ENCODE measurements at places on chromosomes 5 and 9.

DNA sequence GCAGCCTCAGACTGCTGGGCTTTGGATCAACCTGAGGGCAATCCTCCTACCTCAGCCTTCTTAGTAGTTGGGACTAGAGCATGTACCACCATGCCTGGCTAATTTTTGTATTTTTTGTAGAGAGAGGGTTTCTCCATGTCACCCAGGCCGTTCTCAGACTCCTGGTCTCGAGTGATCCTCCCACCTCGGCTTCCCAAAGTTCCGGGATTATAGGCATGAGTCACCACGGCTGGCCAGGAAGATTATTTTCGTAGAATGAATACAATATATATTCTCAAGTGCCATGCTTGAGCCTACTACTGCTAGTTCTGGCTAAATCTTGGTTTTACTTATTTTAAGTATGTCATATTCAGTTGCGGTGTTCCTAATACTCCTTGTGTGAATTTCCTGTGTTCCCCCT lies 88.2 kb upstream of the CLINT1 start:
- no peak for DNase-seq

GRCh38 chr5:180208435-180209081 lies 453 bp downstream of the RASGEF1C start:
- DNase-seq: no peak

DNA sequence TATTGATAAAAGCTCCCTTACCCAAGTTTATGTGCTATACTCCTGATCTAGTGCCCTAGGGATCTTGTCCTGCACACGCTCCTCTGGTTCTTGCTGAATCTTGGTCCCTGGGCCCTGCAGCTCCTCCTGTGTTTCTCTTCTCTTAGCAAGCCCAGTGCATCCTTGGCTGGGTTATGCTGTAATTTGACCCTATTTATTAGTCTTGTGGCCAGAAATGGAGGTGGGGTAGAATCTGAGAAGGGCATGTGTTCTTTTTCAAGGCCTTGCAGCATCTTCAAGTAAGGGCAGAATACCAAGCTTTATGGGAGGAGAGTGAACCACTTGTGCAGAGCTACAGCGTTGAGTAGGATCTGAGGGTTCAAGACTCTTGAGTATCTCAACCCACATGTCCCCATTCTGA lies 366.8 kb downstream of the FAM170A start:
- DNase-seq: no peak

DNA sequence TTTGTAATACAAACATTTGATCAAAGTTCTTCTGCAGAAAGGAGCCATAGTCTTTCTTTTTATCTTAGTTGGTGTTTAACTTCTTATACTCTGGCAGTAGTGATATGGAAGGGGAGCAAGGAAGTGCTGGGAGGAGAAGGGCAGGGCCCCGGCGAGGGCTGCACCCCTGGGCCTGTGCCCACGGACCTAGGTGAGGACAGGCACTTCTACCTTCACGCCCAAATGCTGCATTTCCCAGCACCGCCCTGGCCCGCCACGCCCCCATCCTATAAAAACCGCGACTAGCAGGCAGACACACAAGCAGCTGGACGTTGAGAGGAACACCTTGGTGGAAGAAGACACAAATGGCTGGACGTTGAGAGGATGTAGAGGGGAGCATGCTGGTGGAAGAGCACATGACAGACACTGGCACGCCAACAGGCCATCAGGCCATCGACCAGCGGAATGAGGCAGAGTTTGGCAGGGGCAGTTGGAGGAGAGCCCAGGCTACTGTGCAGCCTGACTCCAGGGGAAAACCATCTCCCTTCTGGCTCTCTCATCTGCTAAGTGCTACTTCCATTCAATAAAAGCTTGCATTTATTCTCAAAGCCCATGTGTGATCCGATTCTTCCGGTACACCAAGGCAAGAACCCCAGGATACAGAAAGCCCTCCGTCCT lies 81.5 kb upstream of the C9orf72 start:
- DNase-seq: no peak

- no peak for DNase-seq
Observed at GRCh38 chr5:80566711-80567259, 3.3 kb downstream of the ANKRD34B start.

DNA sequence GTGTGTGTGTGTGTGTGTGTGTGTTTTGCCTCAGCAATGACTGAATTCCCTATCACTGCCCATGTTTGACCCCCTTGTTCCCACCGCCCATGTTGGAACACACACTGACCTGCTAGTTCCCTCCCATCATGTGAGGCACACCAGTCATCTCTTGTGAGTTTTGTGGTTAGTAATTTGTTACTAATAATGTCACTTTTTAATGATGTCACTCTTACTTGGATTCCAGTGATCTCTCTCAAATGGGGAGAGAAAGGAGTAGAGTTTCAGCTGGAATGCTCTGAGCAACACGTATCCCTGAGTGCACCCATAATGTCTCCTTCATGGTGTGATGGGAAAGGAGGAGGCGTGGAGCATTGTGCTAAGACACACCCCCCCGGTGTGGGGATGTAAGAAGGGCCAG lies 172.6 kb downstream of the SH3GL2 start:
- DNase-seq: no peak

DNA sequence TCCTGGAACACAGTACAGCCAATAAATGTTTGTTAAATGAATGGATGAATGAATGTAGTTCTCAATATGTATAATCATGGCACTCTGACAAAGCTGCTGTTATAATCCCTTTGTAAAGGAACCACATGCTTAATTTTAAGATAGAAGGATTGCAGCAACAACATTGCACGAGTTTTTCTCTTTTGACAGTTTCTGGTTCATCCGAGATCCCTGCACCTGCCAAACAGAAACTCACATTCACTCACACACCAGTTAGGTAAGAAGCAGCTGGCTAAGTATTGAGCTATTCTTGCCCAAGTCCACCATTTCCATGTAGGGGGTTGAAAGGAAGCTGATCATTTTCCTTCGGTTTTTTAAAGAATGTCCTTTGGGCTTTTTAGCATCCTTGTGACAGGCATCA lies 133.7 kb upstream of the MAP1B start:
- DNase-seq: no peak

DNA sequence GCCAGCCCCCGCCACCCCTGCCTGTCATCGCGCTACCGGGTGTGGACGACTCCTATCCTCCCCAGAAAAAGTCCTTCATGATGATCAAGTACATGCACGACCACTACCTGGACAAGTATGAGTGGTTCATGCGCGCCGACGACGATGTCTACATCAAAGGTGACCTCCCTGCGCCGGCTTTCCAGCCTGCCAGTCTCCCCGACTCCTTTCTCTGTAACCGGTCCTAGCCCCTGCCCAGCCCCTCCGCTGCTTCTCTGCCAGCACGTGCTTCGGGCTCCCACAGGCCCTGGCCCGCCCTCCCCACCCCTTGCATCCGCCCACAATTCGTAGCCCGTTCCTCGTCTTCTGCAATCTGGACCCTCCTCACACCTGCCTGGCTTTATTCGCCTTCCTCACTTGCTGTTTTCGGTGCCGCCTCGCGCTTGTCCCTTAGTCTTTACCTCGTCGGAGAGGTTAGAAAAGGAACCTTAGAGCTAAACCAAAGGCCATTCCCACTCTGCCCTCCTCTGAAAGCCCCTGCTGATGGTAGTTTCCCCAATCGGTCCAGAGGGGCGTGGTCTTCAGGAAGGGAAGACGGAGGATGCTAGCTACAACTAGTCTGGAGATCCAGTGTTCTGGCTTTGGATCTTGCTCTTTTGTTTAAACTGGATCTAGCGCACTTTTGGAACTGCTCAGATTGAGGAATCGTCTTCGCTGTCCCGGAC lies 1.4 kb downstream of the CHSY3 start:
- DNase-seq: no peak

GRCh38 chr5:123303802-123304201 lies 119.4 kb downstream of the CEP120 start:
- no peak for DNase-seq

DNA sequence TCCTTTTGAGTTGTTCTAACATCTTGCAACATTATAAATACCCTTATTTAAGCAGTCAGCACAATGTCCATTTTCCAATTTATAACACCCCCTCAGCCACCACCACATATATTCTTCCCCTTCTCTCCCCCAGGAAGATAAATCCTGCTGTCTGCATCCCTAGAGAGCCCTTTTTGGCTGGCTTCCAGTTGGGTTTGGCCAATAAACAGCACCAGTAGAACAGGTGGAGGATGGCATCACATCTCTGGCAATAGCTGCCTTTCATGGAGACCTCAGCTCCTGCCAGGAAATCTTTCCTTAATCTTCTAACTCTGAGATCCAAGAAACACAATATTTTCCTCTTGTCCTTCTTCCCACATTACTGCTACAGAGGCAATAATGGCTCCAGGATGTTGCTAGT lies 53.7 kb downstream of the TRIM36 start:
- DNase-seq: no peak

GRCh38 chr5:116438979-116439554 lies 135.6 kb downstream of the SEMA6A start:
- no peak for DNase-seq

DNA sequence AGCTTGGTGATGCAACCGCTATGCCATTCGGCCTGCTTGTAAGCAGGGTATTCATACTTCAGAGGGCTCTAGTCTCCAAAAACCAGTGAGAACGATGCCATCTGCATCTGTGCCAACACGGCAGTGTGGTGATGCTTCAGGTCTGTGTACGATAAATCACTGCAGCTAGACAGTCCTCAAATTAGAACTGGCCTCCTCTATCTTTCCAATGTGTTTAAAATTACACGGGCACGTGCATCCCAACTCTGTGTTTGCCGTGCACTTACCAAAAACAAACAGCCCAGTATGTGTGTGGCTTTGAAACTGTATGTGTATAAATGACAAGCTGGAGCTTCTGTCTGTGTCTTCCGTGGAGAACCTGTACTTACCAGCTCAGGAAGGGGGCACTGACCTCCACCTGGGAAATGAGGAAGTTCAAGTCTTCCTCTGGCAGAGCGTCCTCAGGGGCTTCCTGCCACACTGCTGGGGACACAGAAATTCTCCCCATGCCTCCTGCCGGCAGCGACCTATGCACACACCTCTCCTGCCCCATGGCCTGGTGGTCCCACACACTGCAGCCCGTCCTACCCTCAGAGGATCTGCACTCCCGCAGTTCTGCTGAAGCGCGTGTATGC lies 12.3 kb downstream of the MED10 start:
- no peak for DNase-seq

DNA sequence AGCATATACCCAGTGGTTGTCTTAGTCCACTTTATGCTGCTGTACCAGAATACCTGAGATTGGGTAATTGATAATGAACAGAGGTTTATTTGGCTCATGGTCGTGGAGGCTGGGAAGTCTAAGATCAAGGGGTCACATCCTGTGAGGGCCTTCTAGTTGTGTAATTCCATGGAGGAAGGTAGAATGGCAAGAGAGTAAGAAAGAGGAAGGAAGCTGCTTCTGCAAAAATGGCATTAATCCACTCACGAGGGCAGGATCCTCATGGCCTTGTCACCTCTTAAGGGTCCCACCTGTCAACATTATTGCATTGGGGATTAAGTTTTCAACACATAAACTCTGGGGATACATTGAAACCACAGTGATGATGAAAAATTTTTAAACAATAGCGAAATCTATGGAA lies 17.0 kb downstream of the BTNL8 start:
- no peak for DNase-seq

DNA sequence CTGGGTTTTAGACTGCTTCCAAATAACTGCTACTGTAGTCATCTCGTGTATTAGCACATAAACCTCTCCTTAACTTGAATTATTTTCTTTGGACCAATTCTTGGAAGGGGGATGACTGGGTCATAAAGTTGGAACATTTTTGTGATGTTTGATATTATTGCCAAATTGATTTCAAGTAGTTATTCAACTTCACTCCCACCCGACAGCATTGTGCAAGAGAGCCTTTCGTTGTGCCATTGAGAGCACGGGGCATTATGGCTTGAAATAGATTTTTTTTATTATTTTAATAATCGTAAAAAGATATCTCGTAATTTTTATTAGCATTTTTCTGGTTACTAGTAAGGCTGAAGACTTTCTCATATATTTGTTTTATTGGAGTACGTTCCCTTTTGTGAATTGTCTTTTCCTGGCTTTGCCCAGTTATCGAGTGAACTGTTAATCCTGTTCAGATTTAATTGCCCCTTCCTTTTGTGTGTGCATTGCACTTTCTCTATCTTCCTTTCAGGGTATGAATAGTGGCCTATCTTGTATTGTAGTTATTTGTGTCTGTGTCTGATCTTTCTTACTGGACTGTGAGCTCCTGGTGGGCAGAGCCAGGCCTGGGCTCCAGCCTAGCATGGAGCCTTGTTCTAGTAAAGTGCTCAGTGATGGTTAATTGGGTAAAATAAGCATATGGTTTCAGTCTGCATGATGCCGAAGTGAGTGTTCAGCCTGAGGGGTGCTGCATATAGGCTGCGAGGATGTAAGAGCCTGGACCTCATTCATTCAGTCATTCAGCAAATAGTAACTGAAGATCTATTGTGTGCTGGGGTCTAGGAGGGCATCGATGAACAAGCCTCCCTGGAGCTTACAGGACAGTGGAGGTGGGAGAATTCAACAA lies 93.5 kb upstream of the SHB start:
- no peak for DNase-seq

DNA sequence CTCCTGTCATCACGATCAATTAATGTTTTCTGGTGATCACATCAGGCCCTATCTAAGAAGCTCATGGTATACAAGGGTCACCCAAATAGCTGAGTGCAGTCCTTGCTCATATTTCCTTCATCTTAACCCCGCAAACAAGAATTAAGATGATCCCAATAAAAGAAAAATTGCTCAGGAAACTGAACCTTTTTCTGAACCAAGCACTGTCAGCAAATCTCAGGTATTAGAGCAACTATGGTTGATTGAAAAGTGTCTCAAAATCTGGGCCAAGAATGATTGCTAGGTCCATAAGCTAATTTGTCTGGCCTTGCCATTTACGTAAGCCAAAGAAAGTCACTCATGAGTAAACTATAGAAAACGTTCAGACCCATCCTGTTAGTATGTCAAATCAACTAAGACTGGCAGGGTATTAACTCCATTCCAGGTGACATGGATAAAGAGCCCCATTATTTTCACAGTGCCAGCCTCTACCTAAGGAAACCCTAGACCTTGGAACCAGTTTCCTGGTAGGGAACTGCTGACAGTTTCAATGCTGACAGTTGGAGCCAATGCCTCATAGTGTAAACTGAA lies 209.3 kb downstream of the DEPDC1B start:
- DNase-seq: no peak

DNA sequence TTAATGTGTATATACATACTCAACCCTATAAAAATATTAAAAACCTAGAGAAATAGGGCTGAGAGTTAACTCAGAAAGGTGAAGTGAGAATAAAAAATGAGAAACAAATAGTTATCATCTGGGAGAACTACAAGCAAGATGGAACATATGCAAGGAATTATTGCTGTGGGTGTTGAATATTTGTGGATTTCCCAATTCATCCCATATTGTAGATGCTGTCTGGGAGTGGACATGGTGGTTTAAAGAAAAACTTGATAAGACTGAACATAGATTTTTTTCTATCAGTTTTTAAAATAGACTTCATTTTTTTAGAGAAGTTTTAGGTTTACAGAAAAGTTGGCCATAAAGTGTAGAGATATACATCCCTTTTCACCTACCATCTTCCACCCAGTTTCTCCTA lies 263.5 kb downstream of the SPATA31D1 start:
- DNase-seq: no peak

All from stimulated activated CD8-positive, alpha-beta memory T cell treated with anti-CD3 and anti-CD28 coated beads, Interleukin-15, amount 100 ng/mL, for 4 hours (primary cell).